ENCODE measurements at places on chromosomes 4 and X. TPM values are rescaled to one million over a fixed set of nuclear protein-coding genes. Genes with fewer than 3 reads are reported as not detected.

ACE2 gene
- 113 TPM for total RNA-seq

GRCh38 chr4:13367244-13367643, 116.9 kb downstream of the RAB28 start:
- no peak for DNase-seq

GRCh38 chr4:81030981-81031791, 678 bp downstream of the BMP3 start:
- no peak for DNase-seq

GRCh38 chr4:144611850-144612249, 34.1 kb upstream of the HHIP start:
- no peak for DNase-seq

DNA sequence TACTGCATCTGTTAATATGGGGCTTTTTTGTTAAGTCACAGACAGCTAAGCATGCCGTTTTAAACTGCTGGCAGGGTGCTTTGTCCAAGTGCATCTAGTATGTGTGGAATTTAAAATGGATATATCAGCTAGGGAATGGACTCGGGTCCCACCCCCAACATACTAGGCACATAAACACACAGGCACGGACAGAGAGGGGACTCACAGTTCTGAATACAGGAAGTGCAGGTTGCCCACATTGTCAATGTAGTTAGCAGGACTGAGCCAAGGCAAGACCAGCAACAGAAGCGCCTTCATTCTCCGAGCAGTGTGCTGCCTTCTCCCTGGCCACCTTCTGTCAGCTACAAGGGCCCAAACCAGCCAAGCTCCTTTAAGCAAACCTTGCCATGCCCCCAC, 33.6 kb downstream of the LNX1 start:
- DNase-seq: no peak

DNA sequence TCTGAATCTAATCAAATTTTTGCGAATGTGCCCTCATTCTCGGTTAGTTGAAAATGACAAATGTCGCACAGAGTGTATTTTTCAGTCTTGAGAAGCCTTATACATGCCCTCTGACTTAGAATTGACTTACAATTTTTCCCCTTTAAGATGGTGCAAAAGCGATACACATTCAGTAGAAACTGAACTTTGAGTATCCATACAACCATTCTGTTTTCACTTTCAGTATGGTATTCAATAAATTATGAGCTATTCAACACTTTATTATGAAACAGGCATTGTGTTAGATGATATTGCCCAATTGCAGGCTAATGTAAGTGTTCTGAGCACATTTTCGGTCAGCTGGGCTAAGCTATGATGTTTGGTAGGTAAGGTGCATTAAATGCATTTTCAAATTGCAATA, 43.4 kb downstream of the SLC9A7 start:
- no peak for DNase-seq

- DNase-seq: no peak
These were observed 67.7 kb upstream of the UGT2B4 start for GRCh38 chr4:69563424-69563823.

- DNase-seq: no peak
These were observed 27.2 kb upstream of the SEC24B start for GRCh38 chr4:109406337-109406931.
